ENCODE measurements at places on chromosomes 3 and 15. TPM values are rescaled to one million over a fixed set of nuclear protein-coding genes. Genes with fewer than 3 reads are reported as not detected.

- no peak for DNase-seq
Measured at GRCh38 chr3:197178998-197179397, 119.4 kb downstream of the DLG1 start.

UACA gene
- total RNA-seq = 0.56 TPM

- DNase-seq = no peak
Measured at GRCh38 chr3:132315851-132316250, 1.4 kb upstream of the ACP3 start.

GRCh38 chr3:195836476-195837135 lies 24.9 kb upstream of the MUC4 start:
- no peak for DNase-seq

EFL1 gene
- total RNA-seq = 19.0 TPM

- no peak for DNase-seq
Measured at GRCh38 chr15:92667970-92668485, 12.5 kb upstream of the FAM174B start.

- no peak for DNase-seq
Measured at GRCh38 chr3:63961891-63962290, 49.7 kb upstream of the SCAANT1 start.

DNA sequence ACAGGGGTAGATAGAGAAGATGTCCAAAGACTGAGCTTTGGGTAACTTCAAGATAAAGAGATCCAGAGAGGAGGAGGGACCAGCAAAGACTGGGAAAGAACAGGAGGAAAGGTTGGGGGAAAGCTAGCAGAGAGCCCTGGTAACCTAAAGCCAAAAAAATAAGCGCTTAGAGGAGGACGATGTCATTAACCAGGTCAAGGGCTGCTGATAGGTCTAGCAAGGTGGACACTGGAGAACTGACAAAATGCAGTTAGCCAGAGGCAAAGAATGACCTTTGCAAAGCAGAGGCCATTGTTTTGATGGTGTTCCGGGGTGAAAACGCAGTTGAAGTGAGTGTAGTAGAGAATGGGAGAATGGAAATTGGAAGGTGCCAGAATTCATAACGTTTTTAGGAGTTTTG lies 39.7 kb downstream of the FAM43A start:
- DNase-seq = no peak

GRCh38 chr3:128874481-128875180 lies 4.8 kb upstream of the ACAD9 start:
- DNase-seq = no peak

TAGLN3 gene
- total RNA-seq = not detected

DNA sequence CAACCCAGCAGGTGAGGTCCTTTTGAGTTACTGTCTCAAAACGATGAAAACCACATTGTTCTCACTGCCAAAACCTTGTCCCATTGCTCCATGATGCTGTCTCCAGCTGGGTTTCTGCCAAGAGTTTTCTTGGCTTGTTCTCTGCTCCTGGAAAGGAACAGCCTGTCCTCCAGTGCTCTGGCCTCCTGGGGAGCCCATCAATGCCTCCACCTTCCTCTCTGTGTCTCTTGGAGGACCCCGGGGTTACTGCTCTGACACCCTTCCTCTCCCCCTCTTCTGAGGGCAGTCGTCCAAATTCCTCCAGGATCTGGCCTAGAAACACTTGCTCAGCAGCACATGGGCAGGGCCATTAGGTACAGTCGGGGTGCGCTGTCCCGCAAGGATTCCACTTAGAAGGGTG lies 63.9 kb upstream of the RGMA start:
- DNase-seq = no peak

- DNase-seq = no peak
Measured at GRCh38 chr15:62362608-62363007, 197.5 kb upstream of the C2CD4B start.

GRCh38 chr3:78751266-78751665 lies 1016.5 kb downstream of the ROBO1 start:
- no peak for DNase-seq

RHCG gene
- not detected for total RNA-seq

TICRR gene
- 0.69 TPM for total RNA-seq

DNAJA4 gene
- 18.8 TPM for total RNA-seq

DNA sequence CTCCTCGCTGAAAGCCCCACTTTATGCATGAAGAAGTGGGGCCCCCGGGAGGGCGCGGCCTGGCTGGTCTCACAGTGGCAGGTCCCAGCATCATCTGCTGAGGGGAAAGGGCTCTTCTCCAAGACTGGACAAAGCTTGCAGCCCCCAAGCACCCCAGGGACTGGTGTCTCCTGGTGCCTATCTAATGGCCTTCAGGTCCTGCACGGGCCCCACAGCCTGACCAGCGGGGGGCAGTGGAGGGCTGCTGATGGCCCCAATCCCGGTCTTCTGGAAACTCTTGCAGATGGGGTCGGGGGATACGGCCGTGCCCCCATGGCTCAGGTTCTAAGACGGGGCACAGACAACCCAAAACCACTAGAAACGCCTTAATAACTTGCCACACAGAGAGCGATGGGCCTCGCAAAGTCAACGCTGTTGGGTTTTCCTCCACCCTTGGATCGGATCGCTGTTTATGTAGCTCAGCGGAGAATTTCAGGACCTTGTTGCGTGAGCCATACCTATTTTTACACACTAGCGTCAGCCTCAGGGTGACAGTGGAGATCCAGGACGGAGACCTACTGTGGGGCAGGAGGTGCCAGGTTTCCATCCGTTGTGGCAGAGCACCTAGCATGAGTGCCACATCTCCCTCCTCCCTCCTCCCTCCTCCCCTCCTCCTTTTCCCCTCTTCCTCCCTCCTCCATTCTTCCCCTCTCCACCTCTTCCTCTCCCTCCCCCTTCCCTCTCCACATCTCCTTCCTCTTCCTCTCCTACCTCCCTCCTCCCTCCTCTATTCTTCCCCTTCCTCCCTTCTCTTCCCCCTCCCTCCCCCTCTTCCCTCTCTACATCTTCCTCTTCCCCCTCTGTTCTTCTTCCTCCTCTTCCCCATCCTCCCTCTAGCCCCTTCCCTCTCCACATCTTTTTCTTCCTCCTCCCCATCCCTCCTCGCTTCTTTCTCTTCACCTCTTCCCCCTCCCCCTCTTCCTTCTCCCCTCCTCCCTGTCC lies 79.3 kb upstream of the ALDH1L1 start:
- DNase-seq = no peak

GRCh38 chr3:133408366-133408765 lies 8.5 kb downstream of the BFSP2 start:
- no peak for DNase-seq

GRCh38 chr3:173138026-173138425 lies 3.0 kb downstream of the SPATA16 start:
- DNase-seq = no peak

DNA sequence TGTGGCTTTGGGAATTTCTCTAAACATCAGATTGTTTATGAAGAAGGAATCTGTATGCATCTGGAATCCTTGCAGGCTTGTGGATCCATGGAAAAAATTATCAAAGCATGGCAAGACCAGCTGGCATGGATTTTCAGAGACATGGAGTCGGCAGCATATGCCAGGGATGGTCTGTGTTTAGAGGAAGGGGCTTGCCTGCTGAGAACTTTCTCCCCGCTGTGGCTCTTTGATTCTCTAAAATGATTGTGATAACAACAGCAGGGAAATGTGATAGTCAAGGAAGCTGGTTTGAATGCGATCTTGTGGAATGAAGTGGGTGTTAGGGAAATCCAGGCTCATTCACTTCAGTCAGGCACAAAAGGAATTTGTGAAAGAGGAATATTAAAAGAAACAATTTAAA lies 245.7 kb upstream of the THRB start:
- DNase-seq = no peak

DNA sequence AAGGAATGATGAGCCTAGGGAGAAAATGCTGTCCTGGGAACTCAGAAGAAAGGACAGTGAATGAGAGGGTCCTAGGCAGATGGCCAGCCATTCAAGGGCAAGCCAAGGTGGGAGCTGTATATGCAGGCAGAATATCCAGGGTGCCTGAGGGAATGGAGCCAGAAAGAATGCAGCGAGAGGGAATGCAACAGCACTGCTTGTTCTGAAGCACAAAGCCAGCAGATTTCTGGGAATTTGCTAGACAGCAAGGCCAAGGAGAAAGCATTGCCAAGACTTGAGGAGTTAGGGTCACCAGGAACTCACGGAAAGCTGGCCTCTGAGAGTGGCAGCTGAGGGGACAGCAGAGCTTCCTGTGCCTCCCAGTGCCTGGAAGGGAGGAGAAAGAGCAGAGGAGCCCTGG lies 200.6 kb downstream of the MYRIP start:
- DNase-seq = no peak

DNA sequence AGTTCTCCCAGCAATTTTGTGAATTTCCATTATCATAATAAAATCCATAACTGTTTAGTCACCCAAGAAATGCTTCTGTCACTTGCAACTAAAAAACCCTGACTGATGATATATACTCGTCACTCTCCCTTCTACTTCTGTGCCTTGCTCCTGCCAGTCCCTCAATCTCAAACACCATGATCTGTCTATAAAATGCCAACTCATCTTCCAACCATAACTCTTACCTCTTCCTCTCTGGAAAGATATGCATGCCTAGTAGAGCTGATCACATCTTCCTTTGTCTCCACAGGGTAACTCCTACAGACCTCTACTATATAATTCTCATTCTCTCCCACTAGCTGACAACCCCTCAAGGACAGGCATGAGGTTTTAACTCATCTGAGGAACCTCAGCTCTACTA lies 5.2 kb upstream of the VEPH1 start:
- no peak for DNase-seq

ADAMTS7 gene
- 12.0 TPM for total RNA-seq
